ENCODE measurements at places on chromosomes 11 and 22.

DNA sequence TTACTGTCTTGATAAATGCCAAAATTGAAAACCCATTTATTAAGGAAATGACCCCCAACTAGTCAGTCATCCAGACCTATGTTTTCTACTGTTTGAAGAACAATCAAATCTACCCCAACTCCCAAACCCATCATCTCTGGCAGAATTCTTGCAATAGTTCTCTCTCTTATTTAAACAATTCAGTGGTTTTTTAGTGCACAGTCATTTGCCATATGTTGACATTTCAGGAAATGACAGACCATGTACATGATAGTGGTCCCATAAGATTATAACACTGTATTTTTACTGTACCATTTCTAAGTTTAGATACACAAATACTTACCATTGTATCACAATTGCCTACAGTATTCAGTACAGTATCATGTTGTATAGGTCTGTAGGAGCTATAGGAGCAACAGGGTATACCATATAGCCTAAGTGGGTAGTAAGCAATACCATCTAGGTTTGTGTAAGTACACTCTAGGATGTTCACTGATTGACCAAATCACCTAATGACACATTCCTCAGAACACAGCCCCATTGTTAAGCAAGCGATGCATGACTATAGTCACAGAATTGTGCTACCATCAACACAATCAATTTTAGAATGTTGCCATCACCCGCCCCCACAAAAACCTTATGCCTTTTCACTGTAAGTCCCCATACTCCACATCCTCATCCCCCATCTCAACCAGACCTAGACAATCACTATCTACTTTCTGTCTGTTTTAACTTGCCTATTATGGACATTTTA lies 41.8 kb downstream of the MMP20 start:
- DNase-seq = no peak

DNA sequence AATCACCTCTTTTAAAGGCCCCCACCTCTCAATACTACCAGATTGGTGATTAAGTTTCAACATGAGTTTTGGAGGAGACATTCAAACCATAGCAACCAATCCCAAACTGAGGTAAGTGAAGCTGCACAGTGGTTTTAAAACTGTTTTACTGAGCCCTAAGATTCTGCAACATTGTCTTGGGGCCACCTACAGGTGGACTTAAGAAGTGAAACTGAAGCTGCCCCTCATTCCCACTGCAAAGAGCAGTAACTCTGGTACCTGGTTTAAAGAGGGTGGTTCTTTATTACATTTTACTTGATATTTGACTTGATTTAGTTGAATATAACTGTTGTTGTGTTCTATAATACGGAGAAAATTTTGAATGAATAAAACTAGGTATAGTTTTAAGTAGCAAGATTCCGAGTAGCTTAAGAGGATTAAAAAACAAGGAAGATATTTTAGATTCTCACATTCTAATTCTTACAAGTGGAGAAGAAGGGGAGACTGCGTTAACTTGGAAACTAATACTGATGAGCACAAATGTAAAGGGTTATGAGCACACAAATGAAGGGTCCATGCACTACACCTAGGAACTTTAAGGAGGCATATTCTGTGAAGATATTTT lies 26.7 kb downstream of the SYT9 start:
- DNase-seq = no peak

GRCh38 chr11:1197431-1197885 lies 25.4 kb upstream of the MUC5B start:
- no peak for DNase-seq

GRCh38 chr11:84906995-84907394 lies 720.1 kb downstream of the DLG2 start:
- DNase-seq = no peak

All from stimulated activated CD4-positive, alpha-beta T cell treated with anti-CD3 and anti-CD28 coated beads, Interleukin-2, amount 100 ng/mL, for 24 hours (primary cell).